ENCODE measurements at places on chromosomes 1 and 21.

GRCh38 chr1:6911974-6912373 lies 126.7 kb downstream of the CAMTA1 start:
- DNase-seq: no peak

DNA sequence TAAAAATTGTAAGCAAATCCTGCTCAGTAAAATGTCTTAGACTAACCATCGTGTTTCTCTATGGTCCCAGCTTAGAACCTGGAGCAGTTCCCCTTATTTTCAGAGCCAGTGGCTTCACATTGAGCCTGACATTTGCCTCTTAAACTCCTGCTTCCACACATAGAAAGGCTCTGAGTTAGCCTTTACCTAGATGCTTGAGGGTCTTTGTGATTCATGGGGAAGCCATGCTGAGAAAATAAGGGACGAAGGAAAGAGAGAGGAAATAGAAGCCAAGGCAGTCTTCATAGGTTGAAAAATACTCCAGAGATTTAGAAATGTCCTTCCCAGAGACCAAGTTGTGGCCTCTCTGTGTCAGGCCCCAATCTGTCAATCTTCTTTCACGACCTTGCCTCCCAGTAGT lies 16.1 kb upstream of the RBBP5 start:
- no peak for DNase-seq

DNA sequence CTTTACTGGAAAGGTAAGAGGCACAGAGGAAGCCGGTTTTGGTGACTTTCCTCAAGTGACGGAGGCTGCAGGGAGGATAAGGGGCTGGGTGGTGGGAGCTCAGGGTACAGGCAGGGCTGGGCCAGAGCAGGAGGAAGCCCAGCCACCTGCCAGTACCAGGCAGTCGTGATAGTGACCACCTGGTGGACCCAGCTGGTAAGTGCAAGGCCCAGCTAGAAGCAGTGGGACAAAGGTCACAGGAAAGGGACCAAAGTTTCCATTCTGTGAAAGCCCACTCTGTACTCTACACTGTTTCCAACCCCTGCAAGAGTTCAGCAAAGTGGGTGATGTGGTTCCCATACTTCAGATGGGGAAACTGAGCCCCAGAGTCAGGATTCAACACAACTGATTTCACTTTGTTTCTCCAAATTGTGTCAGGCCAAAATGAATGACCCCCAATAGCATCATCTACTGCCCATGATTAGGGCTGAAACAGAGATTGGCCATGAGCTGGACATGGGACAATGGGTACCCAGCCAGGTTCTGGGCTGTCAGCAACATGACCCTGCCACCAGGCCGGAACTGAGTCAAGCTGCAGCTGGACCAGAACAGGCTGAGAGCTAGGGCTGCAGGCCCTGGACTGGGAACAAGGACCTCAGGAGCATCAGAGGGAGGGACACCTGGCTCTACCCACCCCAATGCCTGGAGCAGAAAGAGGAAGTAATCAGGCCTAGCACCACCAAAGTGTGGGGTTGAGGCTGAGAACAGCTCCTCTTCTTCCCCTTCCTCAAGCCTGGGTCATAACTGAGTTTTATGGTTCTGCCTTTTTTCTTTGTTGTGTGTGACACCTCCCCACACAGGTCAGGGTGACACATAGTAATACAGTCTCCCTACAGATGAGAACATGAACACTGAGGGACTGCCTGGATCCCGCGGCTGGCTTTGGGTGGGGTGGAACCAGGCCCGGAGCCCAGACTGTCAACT lies 50.2 kb downstream of the KCNN3 start:
- DNase-seq: peak; percentile 35

GRCh38 chr1:10759413-10760200 lies 36.8 kb downstream of the CASZ1 start:
- DNase-seq: no peak

- DNase-seq: no peak
Measured at GRCh38 chr1:6750490-6750889, 34.8 kb upstream of the CAMTA1 start.

DNA sequence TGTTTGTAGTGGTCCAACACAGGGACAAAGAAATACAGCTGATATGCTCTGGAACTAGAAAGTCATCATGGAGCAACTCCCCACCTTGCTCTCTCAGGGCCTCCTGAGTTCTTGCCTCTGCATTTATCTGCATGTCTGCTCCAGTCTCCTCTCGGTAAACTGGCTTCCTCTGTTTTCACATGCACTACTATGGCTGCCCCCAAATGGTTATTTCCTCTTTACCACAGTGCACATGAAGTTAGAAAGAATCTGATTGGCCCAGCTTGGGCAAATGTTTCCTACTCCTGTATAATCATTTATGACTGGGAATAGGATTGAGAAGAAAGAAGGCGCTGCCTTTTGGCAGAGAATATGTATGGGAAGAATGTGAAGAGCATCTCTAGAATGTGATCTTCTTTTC lies 16.5 kb upstream of the PSMB2 start:
- no peak for DNase-seq
